ENCODE measurements at places on chromosomes 16 and 17.
A peak's percentile ranks its signal among the peaks of the same experiment; 100 is the strongest.

DNA sequence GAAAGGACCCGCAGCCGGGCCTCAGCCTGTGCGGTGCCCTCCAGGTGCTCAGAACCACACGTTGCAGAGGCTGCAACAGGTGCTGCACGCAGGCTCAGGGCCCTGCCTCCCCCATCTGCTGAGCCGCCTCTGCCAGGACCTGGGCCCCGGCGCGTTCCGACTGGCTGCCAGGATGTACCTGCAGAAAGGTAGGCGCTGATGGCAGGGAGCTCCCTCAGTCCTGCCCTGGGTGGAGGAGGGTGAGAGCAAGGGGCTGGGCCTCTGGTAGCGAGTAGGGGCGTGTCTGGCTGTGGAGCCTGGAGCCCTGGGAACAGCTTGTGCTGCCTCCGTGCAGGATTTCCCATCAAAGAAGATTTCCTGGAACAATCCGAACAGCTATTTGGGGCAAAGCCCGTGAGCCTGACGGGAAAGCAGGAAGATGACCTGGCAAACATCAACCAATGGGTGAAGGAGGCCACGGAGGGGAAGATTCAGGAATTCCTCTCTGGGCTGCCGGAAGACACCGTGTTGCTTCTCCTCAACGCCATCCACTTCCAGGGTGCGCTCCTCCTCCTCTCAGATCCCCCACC lies 4.4 kb downstream of the SERPINF2 start:
- no peak for DNase-seq

GRCh38 chr16:82263521-82264143 lies 93.6 kb upstream of the MPHOSPH6 start:
- peak; percentile 17 for DNase-seq

GRCh38 chr17:9403257-9403656 lies 172.4 kb downstream of the STX8 start:
- no peak for DNase-seq

DNA sequence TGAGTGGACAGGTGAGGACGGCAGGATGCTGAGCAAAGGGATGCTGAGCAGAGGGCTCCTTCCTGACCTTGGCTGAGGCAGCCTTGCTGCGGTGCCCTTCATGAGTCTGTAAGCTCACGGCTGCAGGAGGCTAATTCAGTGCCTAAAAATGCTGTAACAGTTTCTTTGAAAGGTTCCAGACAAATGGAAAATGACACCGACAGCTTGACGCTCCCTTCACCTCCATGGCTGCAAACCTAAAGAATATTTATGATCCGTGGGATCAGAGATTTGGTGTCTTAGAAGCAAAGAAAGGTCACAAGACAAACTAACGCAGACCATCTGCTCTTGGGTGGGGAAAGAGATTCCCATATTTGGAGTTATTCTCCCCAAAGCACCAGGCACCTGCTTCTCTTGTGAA lies 28.0 kb downstream of the TOM1L2 start:
- DNase-seq, result no peak

- no peak for DNase-seq
These were observed 5.9 kb downstream of the SLC38A7 start for GRCh38 chr16:58678716-58679115.

GRCh38 chr17:35376245-35376644 lies 2.8 kb upstream of the SLFN11 start:
- no peak for DNase-seq
